ENCODE measurements at places on chromosomes 1 and 21. TPM values are rescaled to one million over a fixed set of nuclear protein-coding genes. Genes with fewer than 3 reads are reported as not detected.

DNA sequence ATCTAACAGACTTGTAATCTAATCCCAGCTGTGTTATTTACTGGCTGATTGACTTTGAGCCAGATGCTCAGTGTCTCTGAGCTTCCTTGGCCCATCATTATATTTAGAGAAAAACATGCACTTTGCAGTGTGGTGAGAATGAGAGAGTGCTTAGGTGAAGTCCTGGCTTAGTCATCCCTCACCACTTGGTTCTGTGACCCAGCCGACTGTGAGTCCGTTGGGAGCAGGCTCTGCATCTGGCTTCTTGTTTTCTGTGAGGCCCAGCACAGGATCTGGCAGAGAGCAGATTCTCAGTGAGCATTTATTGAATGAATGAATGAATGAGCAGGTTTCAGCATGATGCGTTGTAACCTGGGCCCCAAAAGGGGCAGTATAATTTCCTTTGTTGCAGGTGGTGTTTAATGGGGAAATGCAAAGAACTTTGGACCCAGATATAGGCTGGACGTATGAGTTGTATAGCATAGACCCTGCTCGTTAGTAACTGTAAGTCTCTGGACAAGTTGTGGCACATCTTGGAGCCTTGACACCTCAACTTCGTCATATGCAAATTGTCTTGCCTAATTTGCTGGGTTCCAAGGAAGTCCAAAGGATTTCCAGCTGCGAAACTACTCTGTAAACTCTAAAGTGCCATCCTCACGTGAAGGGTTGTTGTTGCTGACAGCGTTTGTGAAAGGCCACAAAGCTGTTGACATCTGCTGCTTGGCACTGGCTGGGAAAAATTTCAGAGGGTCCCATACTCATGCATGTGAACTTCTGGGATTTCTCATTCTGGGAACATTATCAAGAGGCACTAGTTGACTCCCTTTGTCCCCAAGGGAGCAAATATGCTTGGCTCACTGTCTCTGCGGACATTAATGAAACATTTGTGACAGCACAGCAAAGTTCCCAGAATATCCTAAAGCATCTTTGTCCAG, 138.8 kb upstream of the USP24 start:
- DNase-seq, result no peak
- no peaks in the 10 kb centered on the region for H3K27me3 ChIP-seq
- no peaks in the 10 kb centered on the region for H3K36me3 ChIP-seq
- no peak overlapping the region for H3K4me3 ChIP-seq

DNA sequence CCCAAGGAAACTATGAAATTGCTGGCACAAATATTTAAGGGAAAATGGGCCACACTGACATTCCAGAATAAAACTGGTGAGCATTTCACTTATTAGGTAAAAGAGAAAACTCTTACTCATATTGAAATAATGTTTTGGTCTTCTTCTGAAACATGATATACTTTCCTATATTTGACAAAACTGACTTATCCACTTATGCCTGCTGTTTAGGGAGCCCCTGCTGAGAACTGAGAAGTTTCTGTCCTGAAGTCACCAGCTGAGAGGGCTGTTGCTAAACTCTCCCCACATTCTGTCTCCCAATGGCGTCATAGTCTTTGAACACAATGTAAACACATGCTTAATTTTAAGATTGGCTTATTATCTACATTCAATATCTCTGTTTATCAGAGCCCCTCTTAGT, 46.8 kb upstream of the ZC3H11B start:
- no peaks in the 10 kb centered on the region for H3K27me3 ChIP-seq
- peaks cover 27% of the 10 kb centered on the region for H3K4me1 ChIP-seq
- H3K36me3 ChIP-seq, result no peaks in the 10 kb centered on the region
- no peak overlapping the region for H3K4me3 ChIP-seq

DNA sequence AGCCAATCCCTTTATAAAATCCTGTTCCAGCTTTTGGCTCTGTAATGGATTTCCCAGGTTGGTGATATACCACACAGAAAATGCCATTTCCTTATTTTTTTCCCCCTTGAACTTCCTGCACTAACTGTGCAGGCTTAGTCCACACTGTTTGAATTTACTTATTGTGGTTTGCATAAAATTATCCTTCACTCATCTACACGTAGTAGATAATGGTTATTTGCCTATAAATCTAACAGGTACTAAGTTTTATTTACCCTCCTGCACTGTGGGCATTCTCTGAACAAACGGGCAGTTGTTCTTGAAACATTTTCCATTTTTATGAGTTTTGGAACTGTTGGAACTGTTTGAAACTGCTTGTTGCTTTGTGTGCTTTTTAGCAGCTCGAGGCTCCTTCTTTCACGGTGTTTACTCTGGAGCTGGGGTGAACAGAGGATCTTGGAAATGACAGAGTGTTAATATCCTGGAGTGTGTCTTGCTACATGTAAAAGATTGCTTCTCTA, 23.0 kb upstream of the KIFAP3 start:
- no peak overlapping the region for H3K27ac ChIP-seq
- H3K36me3 ChIP-seq, result no peaks in the 10 kb centered on the region
- H3K4me3 ChIP-seq, result no peak overlapping the region
- H3K4me1 ChIP-seq, result peaks cover 34% of the 10 kb centered on the region
- peaks cover 3% of the 10 kb centered on the region for H3K27me3 ChIP-seq

DNA sequence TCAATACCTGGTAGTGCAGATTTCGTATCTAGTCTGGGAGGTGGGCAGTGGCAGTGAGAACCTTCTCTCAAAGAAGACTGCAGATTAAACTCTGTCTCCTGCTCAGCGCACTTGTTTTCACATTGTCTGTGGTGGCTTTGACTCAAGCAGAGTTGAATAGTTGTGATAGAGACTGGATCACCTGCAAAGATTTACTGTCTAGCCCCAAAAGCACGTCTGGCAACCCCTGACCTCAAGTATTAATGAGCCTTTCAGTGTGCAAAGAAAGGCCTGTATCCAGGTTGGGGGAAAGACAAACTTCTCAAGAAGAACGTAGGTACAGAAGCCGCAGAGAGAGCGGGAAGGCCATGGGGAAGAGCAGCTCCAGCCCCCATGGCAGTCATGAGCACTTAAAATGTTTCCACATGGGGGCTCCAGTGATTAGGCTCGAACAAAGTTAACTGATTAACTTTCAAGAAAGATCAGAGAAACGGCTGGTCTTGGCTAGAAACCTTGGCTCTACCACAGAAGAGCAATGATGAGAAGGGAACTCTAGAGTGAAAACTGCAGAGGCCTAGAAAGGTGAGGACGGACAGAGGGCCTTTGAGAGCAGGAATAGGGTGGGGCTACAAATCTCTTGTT, 15.2 kb downstream of the HENMT1 start:
- H3K4me3 ChIP-seq, result no peak overlapping the region
- DNase-seq, result no peak
- no peak overlapping the region for H3K27ac ChIP-seq
- H3K27me3 ChIP-seq, result no peaks in the 10 kb centered on the region
- peaks cover 11% of the 10 kb centered on the region for H3K4me1 ChIP-seq

DNA sequence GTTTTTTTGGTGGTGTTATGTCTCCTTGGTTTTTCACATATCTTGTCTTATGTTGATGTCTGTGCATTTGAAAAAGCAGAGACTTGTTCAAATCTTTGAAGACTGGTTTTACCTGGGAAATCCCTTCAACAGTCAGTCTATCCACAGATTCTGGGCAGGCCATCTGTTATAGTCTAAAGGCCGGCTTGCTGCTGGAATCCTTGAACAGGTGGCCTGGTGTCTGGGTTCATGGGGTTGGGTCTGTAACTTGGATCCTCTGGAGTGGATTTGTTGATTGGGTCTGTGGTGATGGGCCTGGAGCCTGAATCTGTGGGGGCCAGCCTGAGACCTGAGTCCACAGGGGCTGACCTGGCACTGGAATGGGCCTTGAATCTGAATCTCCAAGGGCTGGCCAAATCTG, 12.2 kb downstream of the LORICRIN start:
- no peak for DNase-seq
- H3K27ac ChIP-seq, result no peak overlapping the region
- H3K36me3 ChIP-seq, result no peaks in the 10 kb centered on the region
- H3K4me3 ChIP-seq, result no peak overlapping the region
- H3K27me3 ChIP-seq, result peaks cover 17% of the 10 kb centered on the region
- peaks cover 12% of the 10 kb centered on the region for H3K4me1 ChIP-seq

DNA sequence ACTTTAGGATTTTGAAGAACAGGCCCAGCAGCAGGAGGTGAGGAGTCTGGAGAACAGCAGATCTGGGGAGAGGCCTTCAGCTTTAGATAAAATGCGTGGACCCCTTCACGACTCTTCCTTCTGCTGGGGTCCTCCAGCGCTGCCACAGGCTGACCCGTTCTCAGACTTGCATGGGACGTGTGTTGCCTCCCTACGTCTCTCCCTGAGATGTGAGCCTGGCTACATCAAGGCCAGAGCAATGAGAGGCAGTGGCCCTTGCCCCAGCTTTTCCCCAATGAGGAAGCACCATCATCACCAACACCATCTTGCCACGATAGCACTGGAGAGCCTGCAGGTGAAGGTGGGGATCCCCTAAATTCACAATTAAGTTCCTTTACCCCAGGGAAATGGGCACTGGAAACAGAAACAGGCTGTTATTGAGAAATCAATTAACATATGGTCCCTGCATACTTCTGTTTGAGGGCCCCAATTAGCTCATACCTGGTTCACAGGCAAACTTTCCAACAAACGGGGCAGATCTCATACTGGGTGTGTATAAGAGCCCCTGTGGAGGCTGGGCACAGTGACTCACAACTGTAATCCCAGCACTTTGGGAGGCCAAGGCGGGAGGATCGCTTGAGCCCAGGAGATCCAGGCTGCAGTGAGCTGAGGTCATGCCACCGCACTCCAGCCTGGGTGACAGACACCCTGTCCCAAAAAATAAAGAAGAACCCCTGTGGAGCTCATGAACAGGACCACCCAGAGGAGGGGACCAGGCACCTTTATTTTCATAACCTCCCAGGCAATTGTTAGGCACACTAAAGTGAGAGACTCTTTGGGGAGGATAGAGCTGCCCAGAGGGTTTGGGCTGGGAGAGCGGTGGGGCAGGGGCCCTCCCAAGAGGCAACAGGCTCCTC, 12.1 kb upstream of the ADAMTSL4 start:
- H3K36me3 ChIP-seq, result no peaks in the 10 kb centered on the region
- no peak for DNase-seq
- no peak overlapping the region for H3K4me3 ChIP-seq
- H3K4me1 ChIP-seq, result peaks cover 19% of the 10 kb centered on the region

DNA sequence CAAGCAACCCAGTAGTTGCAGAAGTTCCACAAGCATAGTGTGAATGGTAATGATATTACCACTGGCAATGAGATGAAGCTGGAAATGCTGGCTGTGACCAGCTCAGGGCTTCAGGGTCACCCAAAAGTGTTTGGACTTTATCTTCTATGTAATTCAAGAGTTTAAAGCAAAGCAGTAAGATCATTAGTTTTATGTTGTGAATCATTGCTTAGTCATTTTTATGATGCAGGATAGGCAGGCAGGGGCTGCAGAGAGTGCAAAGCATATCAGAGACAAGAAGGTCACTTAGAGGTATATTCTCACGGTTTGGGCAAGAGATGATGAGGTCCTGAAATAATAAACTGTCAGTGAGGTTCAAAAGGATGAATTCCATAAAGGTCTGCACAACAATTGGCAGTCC, 147.4 kb downstream of the OLFM3 start:
- H3K27me3 ChIP-seq, result no peaks in the 10 kb centered on the region
- DNase-seq, result no peak
- no peaks in the 10 kb centered on the region for H3K36me3 ChIP-seq
- no peak overlapping the region for H3K4me3 ChIP-seq

- DNase-seq, result no peak
- H3K4me1 ChIP-seq, result no peaks in the 10 kb centered on the region
- H3K27me3 ChIP-seq, result peaks cover 2% of the 10 kb centered on the region
- H3K36me3 ChIP-seq, result no peaks in the 10 kb centered on the region
- H3K4me3 ChIP-seq, result no peak overlapping the region
- H3K27ac ChIP-seq, result no peak overlapping the region
Observed at GRCh38 chr1:97787231-97787630, 133.6 kb downstream of the DPYD start.

DNA sequence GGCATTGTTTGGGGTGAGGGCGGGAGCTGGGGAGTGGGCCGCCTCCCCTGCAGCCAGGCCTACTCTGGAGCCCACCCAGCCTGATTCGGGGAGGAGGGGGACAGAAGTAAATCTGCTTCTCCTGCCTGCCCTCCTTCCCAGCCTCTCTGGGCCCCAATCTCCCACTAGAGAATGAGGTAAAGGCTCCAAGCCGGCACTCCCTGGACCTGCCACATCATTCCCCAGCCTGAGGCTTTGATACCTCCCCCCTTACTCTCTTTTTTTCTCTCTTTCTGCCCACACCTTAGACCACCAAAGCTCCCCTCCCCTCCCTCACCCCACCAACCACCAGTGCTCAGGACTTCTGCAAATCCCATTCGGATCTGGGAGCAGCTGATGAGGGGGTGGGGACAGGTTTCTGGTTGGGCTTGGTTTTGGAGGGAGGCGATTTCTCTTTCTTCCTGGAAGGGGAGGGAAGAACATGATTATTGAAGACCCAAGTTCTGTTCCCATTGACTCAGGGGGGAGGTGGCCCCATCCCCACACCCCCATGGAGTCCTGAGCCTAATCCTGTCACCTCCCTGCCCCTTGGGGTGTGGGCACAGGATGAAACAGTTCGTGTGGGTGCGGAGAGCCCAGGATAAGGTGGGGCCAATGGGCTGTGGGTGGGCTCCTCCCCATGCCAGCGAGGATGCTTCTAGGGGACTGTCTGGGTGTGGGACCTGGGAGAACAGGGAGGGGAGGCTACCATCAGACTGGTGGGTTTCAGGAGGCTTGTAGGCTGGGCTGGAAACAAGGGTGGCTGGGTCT, 1.3 kb downstream of the MAP7D1 start:
- no peaks in the 10 kb centered on the region for H3K36me3 ChIP-seq
- DNase-seq, result no peak
- no peak overlapping the region for H3K27ac ChIP-seq
- H3K4me1 ChIP-seq, result peaks cover 47% of the 10 kb centered on the region

- peaks cover 61% of the 10 kb centered on the region for H3K36me3 ChIP-seq
- no peak overlapping the region for H3K27ac ChIP-seq
- H3K4me3 ChIP-seq, result no peak overlapping the region
- no peak for DNase-seq
Observed at GRCh38 chr21:44079446-44079845, 27.8 kb upstream of the PWP2 start.

DNA sequence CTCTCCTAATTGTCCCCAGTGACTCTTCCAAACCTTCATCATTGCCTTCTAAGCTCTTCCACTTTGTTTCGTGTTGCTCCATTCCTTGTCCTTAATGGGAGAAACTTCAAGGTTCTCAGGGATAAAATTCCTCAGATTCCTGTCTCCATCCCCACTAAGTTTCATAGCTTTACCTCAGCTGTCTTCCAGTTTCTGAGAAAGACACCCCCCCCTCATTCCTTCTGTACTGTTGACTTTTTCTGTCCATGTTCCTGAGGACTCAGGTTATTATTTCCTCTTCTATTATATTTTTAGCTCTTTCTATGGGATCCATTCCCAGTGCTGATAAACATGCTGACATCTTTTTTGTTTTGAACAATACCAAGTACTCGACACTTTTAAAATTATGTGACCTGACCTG, 215.3 kb upstream of the PTGFR start:
- no peaks in the 10 kb centered on the region for H3K4me1 ChIP-seq
- H3K36me3 ChIP-seq, result no peaks in the 10 kb centered on the region
- DNase-seq, result no peak
- no peak overlapping the region for H3K27ac ChIP-seq

GRCh38 chr1:67685558-67686266, 711 bp downstream of the GADD45A start:
- H3K36me3 ChIP-seq, result peaks cover 13% of the 10 kb centered on the region
- H3K27me3 ChIP-seq, result no peaks in the 10 kb centered on the region
- DNase-seq, result peak; percentile 58

The AGRN gene
- 186 TPM for total RNA-seq

The WDR26 gene
- total RNA-seq, result 64.9 TPM

The CLCA4 gene
- not detected for total RNA-seq

The HIVEP3 gene
- 0.57 TPM for total RNA-seq

The MAB21L3 gene
- not detected for total RNA-seq

Data from WTC11 (cell line).